ENCODE measurements at places on chromosomes 6 and 20.
A peak's percentile ranks its signal among the peaks of the same experiment; 100 is the strongest.

GRCh38 chr6:126313941-126314340 lies 26.0 kb upstream of the CENPW start:
- DNase-seq, result no peak

- DNase-seq, result no peak
These were observed 26.2 kb downstream of the MOCS1 start for GRCh38 chr6:39907871-39908575.

DNA sequence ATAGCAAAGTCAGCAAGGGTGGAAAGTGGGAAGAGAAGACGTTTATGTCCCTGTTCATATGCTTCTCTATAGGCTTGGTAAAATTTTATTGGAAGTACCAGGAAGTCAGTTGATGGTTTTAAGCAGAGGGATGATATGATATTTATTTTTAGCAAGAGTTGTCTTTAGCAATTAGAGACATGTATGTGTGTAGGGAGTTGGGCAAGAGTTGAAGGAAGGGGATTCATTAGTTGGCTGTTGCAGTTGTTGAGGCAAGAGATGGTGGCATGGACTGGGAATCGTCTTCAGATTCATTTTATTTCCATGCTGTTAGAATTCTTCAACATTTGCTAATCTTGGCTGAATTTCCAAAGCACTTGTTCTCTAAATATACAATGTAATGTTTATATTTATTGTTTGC lies 85.6 kb downstream of the QKI start:
- DNase-seq, result no peak

GRCh38 chr6:145836170-145836569 lies 21.6 kb upstream of the FBXO30 start:
- no peak for DNase-seq

- DNase-seq, result no peak
These were observed 41.9 kb downstream of the CDH4 start for GRCh38 chr20:61293951-61294350.

GRCh38 chr6:122755901-122756300 lies 23.6 kb upstream of the FABP7 start:
- DNase-seq, result no peak

DNA sequence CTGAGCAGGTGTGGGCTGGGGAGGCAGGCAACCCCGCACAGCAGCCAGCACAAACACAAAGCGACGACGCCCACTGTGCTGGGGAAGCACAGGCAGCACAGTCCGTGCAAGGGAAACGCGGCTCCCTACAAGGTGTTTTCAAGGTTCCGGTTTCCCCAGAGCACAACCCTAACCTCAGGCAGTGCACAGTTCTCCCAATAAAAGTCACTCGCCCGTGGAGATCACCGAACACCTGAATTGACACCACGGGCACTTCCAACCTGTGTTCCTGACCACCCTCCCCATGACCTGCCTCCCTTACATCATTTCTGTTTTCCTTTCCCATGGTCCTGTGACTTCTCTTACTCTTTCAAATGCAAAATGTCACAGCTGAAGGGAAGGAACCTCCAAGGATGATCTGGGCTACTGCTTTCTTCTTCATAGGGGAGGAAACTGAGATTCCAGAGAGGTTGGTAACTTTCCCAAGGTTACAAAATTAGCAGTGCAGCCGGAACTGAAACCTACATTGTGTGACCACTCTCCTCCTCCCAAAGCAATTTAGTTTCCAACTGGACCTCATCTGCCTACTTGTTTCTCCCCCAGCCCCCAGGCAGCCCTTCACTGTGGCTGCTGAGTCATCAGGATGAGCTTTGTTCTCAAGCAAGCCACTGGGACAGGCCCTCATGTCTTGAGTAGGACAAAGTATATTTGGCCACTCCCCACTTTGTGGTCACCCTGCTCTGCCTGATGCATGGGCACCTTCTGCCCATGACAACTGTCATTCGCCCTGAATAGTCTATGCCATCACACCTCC lies 125.3 kb downstream of the ATXN1 start:
- DNase-seq, result no peak

- DNase-seq, result no peak
These were observed 115.2 kb downstream of the MRPL14 start for GRCh38 chr6:44012078-44012493.

- DNase-seq, result no peak
These were observed 50.3 kb downstream of the RRBP1 start for GRCh38 chr20:17631576-17632319.

- DNase-seq, result no peak
These were observed 662.6 kb downstream of the BCKDHB start for GRCh38 chr6:80769106-80769505.

GRCh38 chr6:168783720-168784119 lies 342.7 kb downstream of the SMOC2 start:
- no peak for DNase-seq

GRCh38 chr20:57313951-57314350 lies 15.7 kb upstream of the SPO11 start:
- no peak for DNase-seq

- no peak for DNase-seq
These were observed 1160.0 kb downstream of the HACE1 start for GRCh38 chr6:103699769-103700168.

DNA sequence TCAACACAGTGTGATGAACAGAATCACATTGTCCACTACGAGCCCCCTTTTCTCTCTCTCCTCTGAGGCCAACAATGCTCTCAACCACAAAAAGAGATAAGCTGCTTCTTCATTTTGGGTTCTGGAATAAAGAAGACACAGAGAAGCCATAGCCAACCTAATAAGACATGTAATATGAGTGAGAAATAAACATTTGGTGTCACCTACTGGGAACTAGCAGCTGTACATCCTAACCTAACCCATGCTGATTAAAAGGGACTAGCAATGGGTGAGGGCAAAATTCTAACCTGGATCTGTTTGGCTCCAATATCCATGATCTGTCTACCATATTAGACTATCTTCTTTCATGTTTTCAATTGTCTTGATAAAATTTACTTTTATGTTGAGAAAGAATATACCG lies 369.1 kb upstream of the MARCKS start:
- DNase-seq, result no peak

- no peak for DNase-seq
These were observed 532.8 kb downstream of the QKI start for GRCh38 chr6:163947276-163947675.

GRCh38 chr20:23362392-23363256 lies 642 bp downstream of the GZF1 start:
- no peak for DNase-seq

GRCh38 chr6:13432526-13433184 lies 54.7 kb downstream of the GFOD1 start:
- no peak for DNase-seq

- DNase-seq, result peak; percentile 20
These were observed at the start of gene FERMT1 for GRCh38 chr20:6122873-6123648. Gene FERMT1 (minus strand): TSS chr20:6123030. CDS start chr20:6119554, 3,476 bp downstream.

- peak; percentile 17 for DNase-seq
These were observed 31.8 kb upstream of the GMPR start for GRCh38 chr6:16206595-16207037.

- no peak for DNase-seq
These were observed 37.4 kb upstream of the JAG1 start for GRCh38 chr20:10710991-10711775.

- no peak for DNase-seq
These were observed 72.1 kb upstream of the HDGFL1 start for GRCh38 chr6:22497276-22497675.

DNA sequence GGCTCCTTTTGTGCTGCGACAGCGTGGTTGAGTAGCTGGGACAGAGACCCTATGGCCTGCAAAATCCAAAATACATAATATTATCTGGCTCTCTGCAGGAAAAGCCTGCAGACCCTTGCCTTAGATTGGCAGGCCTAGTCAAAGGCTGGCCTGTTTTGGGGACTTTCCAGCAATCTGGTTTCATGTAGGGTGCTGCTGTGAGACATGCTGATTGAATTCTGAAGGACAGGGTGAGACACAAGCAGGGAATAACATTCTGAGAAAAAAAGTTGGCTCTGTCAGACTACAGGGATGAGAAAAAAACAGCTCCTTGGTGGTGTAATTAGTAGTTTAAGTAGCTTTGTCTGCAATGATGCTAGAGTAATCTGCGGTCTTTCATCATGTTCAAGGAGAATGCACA lies 402.7 kb upstream of the AGPAT4 start:
- no peak for DNase-seq

- DNase-seq, result no peak
These were observed 12.1 kb downstream of the TMEM200A start for GRCh38 chr6:130377915-130378314.

GRCh38 chr6:7813704-7814103 lies 87.8 kb downstream of the BMP6 start:
- no peak for DNase-seq

DNA sequence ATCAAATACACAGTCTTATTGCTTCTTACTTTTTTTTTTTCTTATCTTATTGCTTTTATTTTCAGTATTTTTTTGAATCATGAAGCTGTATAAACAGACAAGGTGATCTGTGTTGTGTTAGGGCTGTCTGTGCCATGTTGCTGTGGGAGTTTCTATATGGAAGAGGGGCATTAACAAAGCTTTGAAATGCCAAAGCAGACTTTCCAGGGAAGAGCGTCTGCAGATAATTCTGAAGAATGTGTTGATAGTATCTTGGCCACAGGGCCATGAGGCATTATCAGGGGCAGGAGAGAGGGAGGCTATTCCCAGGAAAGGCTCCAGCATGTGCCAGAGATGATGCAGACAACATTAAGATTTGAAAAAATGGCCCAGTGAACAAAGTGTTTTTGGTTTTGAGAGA lies 354.5 kb downstream of the UTRN start:
- DNase-seq, result no peak

DNA sequence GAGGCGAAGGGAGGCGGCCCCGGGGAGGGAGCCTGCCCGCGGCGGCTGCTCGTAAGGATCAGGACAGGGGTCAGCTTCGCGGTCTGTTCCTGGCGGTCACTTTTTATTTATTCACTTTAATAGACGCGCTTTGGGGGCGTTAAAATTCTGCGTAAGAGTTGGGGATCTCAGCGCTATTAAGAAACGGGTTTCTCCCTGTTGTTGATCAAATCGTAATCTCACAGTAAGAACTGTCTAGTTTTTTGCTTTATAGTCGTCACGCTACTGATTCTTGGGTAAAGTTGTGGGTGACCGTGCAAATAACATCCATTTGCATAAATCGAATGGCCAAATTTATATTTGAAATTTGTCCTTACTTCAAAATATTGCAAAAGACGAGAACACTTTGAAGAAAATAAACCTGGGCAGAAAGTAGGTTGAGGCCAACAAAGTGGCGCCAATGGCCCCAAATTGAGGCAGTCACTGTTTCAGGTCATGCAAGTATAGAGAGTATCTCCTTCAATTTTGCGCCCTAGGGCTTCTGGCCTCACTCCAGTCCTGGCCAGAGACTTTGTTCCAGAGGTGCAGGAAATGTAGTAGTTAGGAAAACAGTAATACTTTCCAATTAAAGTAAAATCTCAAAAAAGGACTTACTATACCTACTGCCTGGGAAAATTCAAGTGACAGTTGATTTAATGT lies 963 bp upstream of the RMND1 start:
- DNase-seq, result no peak

DNA sequence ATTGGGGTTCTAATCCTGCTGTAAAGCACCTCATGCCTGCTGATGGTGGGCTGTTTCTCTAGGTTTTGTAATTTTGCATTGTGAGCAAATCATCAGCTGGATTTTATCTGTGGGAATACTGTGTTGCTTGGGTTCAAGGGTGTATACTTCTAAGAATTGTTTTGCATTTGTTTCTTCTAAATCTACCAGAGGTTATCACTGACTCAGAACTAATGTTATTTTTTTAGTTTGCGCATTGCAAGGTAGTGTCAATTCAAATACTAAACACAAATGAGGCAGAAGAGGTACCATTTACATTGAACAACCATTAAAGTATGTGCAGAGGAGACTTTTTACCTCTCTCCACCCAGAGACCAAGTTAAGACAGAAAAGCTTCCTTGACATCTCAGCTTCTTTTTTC lies 60.0 kb downstream of the CEP162 start:
- no peak for DNase-seq

- no peak for DNase-seq
These were observed 30.4 kb upstream of the PCMTD2 start for GRCh38 chr20:64225171-64225595.

DNA sequence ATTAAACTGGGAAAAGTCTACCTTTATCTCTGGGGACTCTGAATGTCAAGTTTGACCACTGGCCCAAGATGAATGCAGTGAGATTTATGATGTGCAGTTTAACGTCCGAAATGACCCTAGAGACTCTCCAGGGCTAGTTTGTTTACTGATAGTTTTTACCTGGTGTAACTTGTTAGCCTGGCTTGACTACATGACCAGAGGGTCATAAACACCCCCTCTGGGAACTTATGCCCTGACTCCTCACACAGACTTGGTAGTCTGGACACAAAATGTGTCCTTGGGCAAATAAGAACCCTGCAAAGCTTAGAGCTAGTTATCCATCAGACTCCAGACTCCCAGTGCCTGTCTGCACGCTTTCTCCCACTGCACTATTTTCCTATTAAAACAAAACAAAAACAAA lies 606.5 kb downstream of the HACE1 start:
- DNase-seq, result no peak

DNA sequence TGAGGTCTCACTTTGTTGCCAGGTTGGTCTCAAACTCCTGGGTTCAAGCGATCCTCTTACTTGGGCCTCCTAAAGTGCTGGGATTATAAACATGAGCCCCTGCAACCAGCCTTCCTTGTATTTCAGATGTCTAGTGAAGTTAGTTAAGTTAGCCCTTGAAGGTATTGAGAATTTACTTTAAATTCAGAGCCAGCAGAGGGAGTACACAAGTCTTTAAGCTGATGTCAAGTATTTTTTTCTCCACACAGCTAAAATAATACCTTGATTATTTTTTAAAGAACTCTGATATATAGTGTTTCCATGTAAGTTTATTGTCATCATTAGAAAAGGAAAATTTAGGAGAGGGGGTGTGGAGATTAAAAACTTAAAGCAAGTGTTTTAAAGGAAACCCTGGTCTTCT lies 9.8 kb downstream of the FOXO3 start:
- DNase-seq, result no peak

DNA sequence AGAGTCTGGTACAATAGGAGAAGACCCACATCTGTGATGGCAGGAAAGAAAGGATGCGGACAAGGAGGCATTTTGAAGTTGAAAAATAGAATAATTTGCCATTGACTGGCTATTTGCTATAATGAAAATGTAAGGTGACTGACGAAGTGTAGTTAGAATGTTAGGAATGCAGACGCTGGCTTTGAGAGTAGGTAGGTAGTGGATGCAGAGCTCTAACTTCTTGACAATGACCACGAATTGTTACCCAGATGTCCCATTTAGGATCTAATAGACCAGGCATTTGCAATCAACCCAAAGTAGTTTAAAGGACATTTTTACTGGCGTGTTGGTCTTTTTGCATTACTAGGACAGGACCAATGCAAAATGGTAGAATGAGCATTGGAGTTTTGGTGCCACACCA lies 14.2 kb downstream of the MLIP start:
- DNase-seq, result no peak
